ENCODE measurements at places on chromosomes 2 and 18.
A peak's percentile ranks its signal among the peaks of the same experiment; 100 is the strongest.

- no peak for DNase-seq
These were observed 74.0 kb downstream of the UNC80 start for GRCh38 chr2:209845666-209846065.

- no peak for DNase-seq
These were observed 89.0 kb downstream of the TMEM247 start for GRCh38 chr2:46568212-46569009.

GRCh38 chr2:222572264-222572721, 83.6 kb downstream of the FARSB start:
- DNase-seq, result no peak

- no peak for DNase-seq
These were observed 33.0 kb upstream of the GATA6 start for GRCh38 chr18:22136395-22136794.

- no peak for DNase-seq
These were observed 181.4 kb upstream of the FN1 start for GRCh38 chr2:215617060-215617824.

GRCh38 chr2:241598487-241598886, 38.5 kb downstream of the THAP4 start:
- DNase-seq, result no peak

DNA sequence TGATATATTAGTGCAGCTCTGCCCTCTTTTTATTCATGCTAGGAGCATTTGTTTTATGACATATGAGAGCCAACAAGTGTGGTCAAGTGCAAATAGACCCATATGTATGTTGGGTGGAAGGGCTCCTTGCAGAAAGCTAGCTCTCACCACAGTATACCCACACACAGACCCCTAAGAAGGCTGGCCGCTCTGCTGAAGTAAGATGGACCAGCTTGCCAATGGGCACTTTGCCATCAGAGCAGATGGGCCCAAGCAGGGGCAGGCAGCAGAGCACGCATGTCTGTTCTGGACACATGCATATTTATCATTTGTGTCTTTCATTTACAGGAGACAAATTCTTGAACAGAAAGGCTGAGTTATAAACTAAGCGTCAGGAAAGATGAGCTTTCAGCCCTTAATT, 187.5 kb upstream of the DTNA start:
- no peak for DNase-seq

DNA sequence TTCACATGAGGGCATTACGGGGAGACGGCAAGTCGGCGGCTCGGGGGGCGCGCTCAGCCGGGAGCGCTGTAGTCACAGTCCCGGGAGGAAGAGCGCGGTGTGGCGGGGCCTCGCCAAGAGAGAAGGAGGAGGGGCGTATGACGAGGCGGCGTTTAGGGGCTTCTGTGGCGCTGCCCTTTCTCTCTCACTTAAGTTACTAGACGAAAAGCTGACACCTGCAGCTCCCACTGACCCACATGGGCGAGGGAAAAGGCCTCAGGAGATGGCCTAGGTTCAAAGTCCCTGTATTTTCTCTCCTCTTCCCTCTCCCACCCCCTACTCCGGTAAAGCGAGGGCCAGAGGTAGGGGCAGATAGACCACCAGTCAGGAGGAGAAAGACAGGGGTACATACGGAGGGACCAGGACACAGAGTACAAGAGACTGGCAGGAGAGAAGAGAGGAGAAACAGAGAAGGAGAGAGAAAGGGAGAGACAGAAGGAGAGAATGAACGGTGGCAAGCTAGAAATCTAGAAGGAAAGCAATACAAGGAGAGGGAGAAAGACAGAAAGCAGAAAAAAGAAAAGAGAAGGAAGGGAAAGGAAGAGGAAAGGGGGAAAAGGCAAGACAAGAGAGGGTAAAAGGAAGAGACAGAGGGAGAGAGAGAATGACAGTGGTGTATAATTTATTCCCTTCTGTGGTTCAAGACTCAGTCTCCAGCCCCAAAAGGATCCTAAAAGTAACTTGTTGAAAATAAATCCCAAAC, 3.8 kb downstream of the SIX2 start:
- no peak for DNase-seq

- DNase-seq, result no peak
These were observed 106.6 kb upstream of the UPP2 start for GRCh38 chr2:157995117-157995516.

DNA sequence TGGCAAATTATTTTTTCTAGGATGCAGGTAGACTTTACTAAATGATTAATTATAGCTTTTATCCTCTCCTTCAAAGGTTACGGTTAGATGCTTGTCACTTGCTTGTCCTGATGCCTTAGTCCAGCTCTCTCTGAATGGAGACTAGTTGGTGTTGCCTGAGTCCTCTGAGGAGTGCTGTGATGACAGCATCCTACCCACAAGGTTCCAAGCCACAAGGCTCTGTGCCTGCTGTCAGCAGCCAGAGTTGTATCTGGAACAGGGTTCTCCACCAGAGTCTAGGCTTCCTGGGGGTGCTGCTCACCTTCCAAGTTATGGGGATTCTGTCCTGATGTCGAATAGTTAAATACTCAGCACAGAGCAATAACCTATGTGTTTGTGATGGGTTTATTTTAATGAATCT, 125.7 kb downstream of the GALNT1 start:
- DNase-seq, result no peak

DNA sequence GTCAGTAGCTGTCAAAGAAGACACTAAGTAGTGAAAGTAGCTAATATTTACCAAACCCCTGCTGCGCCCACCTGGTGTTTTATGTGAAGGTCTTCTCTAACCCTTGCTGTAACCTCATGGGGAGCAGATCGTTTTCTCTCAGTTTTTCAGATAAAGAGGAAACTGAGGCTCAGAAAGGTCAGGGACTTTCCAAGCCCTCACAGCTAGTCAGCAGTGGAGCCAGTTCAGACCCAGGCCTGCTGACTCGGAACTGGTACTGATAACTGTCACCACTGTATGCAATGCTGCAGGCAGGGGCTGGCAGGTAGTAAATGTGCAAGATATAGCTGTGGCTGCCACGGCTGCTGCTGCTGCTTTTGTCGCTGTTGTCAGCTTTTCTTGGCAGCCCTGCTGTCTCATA, 69.1 kb downstream of the LRRFIP1 start:
- DNase-seq, result no peak

DNA sequence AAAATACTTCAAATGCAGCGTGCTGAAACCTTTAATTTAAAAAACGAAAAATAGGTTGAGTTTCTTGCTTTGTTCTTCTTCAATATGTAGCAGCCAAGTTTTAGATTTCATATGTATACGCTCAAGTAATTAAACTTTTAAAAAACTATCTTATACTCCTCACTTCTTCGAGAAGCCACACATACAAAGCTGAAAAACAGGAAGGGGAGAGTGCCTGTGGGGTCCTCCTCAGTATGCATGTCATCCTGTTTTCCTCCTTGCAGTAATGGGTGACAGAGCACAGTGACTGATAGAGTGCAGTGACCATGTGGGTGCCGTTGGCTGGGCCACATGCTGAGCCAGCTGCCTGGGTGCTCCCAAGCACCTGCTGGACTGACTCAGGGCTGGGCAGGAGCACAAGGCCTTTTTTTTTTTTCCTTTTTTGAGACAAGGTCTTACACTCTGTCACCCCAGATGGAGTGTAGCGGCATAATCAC, 33.3 kb downstream of the UXS1 start:
- DNase-seq, result no peak

- no peak for DNase-seq
These were observed 1.0 kb upstream of the NPHP1 start for GRCh38 chr2:110205660-110206455.

DNA sequence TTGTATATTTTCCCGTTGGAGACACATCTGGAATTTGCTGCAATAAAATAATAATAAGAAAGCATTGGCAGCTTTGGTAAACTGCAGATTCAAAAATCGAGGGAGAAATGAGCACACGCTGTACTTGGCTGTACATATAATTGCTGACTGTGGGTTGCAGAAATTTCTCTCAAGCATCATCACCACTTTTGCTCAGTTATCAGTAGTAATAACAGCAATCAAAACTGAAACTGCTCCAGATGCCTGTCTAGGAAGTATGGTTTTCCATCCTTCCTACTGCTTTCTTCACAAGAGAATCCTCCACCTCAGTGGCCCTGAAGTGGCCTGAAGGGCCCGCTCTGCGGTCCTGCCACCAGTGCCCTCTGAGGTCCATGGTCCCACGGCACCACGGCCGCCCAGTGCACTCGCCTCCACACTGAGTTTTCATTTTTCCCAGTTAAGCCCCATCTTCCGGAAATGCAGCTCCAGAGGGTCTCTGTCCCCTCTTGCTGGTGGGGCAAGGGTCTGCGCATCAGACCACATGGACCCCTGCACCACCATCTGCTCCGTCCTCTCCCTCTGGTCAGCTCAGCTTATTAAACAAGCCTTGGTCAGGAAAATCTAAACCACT, 3.9 kb downstream of the DUSP28 start:
- DNase-seq, result no peak

DNA sequence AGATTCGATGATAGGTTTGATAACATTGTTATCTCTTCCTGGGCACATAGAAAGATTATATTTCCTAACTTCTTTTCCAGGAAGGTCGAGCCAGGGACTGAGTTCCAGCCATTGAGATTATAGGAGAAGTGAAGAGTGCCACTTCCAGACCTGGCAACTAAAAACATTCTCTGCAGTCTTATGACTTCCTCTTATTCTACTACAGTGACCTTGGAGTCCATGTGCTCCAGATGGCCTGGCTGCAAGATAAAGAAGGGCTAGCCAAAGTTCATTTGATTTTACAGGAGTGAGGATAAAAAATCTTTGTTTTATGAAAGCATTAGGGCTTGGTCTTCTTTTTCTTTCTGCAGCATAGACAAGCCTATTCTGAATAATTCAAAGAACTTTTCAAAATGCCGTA, 363.0 kb downstream of the FSIP2 start:
- DNase-seq, result no peak

DNA sequence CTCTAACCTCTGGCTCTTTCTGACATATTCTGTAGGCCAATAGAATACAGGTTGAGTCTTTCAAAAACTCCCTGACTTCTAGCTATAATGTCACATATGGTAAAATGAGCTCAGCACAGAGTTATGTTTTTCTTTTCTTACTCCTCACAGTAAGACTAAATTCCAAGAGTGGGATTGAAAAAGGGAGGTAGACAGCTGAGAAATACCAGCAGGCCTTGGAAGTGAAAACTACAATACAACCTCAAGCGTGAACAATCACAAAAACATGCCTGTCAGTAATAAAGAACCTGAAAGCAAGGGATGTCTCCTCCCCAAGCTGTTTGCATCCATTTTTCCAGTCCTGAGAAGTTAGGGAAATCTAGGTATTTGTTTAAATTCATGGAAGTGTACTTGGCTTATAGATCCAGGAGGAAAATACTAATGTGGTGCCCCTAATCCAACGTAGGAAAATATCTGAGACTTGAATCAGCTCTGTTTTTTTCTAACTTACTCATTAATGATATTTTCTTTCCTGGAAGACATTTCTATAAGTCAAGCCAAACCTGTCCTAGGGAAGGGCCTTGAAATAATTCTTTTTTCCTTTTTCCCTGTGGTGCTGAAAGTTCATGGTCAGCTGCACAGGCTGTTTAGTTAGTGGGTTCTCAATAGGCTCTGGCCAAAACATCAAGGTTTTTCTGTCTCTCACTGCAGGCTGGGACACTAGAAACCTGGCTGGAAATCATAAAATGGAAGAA, 167.9 kb upstream of the SPATS2L start:
- no peak for DNase-seq

- no peak for DNase-seq
These were observed 45.1 kb downstream of the ATIC start for GRCh38 chr2:215356948-215357461.

GRCh38 chr2:63692002-63692606, 103.3 kb downstream of the MDH1 start:
- peak; percentile 29 for DNase-seq

GRCh38 chr18:35193316-35193715, 47.5 kb upstream of the ZNF397 start:
- DNase-seq, result no peak

DNA sequence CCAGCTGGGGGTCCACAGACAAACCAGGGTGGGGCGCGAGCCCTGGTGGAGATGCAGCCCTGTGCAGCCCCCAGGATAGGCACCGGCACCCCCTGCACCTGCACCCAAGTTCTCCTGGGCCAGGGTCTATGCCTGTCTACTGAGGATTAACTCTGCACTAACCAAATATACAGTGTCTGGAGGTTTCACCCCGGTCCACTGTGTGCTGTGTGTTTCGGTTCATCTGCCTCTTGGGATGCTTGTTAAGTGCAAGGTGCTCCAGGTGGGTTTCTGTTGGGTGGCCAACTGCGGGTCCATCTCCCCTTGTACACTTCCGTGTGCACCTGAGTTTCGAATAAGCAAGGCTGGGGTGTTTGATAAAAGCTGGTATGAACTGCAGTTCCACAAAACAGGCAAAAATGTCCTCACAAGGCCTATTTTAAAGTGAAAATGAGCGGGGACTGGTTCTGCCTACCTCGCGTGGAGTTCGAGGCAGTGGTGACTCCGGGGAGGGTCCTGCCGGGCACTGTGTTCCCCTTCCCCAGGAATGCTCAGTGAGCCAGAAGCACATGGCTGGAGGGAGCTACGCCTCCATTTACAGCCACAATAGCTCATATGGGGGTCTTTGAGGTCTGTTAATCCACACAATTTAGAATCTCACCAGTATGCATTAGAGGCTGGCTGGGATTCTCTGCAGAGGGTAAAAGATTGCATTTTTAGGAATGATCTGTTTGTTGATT, 70.7 kb downstream of the EDAR start:
- DNase-seq, result no peak

DNA sequence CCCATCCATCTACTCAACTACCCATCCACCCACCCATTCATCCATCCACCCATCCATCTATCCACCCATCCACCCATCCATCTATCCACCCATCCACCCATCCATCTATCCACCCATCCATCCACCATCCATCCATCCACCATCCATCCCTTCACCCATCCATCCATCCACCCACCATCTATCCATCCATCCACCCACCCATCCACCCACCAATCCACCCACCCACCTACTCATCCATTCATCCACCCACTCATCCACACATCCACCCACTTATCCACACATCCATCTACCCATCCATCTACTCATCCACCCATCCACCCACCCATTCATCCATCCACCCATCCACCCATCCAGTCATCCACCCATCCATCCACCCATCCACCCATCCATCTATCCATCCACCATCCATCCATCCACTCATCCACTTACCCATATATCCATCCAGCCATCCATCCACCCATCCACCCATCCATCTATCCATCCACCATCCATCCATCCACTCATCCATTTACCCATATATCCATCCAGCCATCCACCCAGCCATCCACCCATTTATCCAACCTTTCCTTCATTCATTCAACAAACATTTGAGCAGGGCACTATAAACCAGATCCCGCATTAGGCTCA, 2.1 kb upstream of the NGEF start:
- DNase-seq, result no peak

DNA sequence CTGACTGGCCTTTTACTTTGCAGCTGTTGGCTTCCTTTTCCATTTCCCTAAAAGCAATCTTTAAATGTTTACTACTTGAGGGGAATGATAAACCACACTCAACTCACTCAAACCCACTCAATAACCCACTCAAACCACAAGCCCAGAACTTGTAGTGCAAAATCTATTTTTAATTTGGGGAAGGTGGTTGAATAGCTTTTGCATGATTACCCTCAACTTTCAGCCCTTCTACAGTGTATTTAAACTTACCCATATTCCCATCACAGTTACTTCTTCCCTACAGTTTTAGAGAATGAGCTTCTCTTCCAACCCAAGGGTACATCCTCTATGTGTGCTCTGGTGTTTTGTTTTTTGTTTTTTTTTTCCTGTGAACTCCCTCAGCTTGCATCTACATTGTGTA, 636.1 kb downstream of the TDRD15 start:
- no peak for DNase-seq

- DNase-seq, result no peak
These were observed 34.2 kb upstream of the GPC1 start for GRCh38 chr2:240401308-240401707.

Data from BJ (cell line).